ENCODE measurements at places on chromosomes 7 and 10.

GRCh38 chr10:84329986-84330651, 1.7 kb downstream of the CCSER2 start:
- DNase-seq: no peak

DNA sequence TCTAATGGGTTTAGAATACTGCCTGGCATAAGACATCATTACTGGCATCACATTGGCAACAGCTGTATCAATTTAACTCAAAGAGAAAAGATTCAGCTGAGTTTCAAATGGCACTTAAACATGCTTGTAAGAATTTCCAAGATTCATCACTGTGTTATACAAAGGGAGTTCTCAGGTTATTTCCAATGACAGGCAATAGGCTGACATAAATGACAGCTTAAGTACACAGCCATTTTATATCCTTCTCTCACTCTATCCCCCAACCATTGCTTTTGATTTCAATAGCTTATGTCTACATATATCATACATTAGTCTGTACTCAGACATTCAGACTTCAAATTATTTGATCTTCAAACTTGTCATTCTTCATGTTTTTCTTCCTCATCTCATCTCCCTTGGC, 45.5 kb upstream of the CABCOCO1 start:
- no peak for DNase-seq

DNA sequence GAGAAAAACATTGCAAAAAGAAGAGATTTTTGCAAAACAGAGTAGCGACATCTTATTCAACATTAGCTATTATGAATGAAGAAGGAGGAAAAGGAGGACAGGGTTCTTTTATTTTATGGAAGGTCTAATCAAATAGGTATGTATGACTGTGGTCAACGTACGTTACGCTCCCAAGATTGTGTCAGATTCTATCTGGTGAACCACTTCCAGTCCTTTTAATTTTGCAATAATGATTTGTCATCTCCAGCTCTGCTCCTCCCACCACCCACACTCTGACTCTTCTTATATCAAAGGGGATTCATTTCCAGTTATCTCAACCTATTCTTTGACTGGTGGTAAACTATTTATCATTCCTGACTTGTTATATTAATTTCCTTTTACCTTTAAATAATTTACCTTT, 259.9 kb downstream of the CACNA2D1 start:
- DNase-seq: peak; percentile 85

DNA sequence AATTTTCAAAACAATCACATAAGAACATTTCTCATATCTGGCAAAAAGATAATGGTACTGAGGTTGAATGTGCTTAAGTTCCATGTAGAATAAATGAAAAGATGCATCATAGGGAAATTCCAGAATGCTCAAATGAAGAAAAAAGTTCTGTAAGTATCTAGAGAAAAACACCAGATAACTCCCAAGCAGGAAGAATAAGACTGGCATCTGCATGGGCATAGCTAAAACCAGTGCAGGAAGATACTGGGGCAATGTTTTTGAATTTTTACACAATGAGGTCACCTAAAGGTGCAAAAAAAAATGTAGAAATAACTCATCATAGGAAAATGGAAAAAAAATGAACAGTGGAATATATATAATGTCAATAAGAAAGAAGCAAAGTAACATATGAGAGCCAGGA, 275.2 kb downstream of the BAMBI start:
- DNase-seq: no peak

DNA sequence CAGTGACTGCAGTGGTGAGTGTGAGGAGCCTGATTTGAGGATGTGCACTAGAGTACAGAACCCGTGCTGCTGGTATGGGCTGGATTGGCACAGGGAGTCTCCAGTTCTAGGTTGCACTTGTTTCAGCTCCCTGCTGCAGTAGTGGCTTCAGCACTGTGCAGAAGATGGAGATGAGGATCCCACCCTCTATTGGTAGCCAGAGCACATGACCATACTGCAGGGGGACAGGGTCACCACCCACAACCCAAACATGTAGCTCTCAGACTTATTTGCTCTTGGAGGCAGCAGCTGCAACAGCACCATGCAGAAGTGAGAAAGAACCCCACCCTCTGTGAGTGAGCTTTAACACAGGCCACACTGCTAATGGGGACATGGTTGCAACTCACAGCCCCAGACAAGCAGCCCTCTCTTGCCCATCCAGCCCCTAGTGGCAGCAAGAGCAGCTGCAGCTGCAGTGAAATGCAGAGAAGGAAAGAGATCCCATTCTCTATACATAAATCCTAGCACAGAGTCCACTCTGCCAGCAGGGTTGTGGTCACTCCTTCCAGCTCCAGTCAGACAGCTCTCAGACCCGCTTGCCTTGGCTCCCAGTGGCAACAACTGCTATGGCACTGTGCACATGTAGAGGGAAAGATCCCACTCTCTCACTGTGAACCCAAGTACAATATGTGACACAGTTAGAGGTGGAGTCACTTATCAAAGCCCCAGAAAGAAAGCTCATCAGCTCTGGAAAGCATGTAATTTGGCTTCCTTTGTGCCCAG, 51.4 kb upstream of the SCIN start:
- DNase-seq: peak; percentile 32

GRCh38 chr7:25562673-25563182, 334.4 kb upstream of the NPVF start:
- DNase-seq: no peak

DNA sequence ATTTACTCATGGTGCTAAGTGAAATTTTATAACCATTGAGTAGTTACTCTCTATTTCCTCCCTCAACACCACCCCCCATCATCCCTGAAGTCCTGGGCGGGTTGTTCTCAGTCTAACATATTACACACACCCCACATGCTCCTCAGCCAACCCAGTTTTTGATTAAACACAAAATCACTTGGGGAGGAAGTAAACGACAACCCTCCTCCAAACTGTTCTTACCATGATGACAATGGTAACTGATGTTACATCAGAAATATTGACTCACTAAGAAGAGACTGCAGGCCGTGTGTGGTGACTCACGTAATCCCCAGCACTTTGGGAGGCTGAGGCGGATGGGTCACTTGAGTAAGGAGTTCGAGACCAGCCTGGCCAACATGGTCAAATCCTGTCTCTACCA, 44.2 kb downstream of the RAB11FIP2 start:
- DNase-seq: peak; percentile 66

DNA sequence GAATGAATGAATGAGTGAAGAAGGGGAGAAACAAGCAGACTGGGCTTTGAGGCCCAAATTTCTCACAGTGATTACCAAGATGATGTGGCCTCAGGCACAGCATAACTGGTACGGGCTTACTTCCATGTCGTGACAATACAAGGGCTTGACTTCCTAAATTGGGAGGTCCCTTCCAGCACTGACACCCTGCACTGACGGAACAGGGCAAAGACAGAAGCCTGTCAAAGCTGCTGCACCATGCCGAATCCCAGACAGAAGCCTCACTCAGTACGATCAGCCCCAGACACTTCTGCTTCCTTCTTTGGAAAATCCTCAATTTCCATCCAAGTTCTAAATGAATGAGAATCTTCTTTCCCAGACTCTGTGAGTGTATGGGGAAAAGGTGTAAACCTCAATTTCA, 51.9 kb downstream of the GNA12 start:
- DNase-seq: no peak

- DNase-seq: peak; percentile 87
Measured at GRCh38 chr7:107078517-107078966, 34.0 kb downstream of the PRKAR2B start.
